ENCODE measurements at places on chromosomes 12 and 14. TPM values are rescaled to one million over a fixed set of nuclear protein-coding genes. Genes with fewer than 3 reads are reported as not detected.

GRCh38 chr12:3655328-3655900 is 97.5 kb downstream of the CRACR2A start:
- no peak overlapping the region for H3K27ac ChIP-seq
- H3K36me3 ChIP-seq: no peaks in the 10 kb centered on the region
- no peaks in the 10 kb centered on the region for H3K4me1 ChIP-seq
- H3K4me3 ChIP-seq: no peak overlapping the region

INSM2 gene
- polyA plus RNA-seq: not detected

DNA sequence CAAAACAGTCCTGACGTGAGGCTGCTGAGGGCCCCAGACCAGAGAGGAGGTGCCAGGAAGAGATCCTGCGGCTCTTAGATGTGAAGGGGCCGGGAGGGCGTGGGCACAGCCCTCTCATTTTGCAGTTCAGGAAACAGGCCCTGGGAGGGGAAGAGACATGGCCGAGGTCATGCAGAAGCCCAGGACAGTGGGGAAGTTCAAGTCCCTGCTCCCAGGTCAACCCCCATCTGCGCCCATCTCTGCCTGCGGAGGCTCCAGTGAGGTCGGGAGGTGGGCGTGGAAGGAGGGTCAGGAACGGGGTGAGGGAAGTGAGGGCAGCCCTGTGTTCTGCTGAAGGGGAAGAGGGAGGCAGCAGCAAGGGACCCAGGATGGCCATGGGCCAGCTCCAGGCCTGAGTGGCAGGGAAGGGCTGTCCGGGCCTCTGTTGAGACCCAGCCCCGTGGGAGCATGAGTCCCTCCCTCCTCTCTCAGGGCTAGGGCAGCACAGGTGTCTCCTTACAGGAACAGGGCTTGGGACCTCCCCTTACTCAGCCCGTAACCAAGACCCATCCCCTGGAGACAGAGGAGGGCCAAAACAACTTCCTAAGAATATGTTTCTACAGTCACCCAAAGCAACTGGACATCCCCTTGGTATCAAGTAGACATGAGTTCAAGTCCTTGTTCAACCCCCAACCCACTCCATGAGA is 90.8 kb downstream of the LGMN start:
- H3K27me3 ChIP-seq: no peaks in the 10 kb centered on the region
- H3K4me3 ChIP-seq: no peak overlapping the region
- no peaks in the 10 kb centered on the region for H3K4me1 ChIP-seq
- H3K36me3 ChIP-seq: no peaks in the 10 kb centered on the region

GPX2 gene
- polyA plus RNA-seq: 16.8 TPM

PLBD1 gene
- polyA plus RNA-seq: 3.0 TPM

DNA sequence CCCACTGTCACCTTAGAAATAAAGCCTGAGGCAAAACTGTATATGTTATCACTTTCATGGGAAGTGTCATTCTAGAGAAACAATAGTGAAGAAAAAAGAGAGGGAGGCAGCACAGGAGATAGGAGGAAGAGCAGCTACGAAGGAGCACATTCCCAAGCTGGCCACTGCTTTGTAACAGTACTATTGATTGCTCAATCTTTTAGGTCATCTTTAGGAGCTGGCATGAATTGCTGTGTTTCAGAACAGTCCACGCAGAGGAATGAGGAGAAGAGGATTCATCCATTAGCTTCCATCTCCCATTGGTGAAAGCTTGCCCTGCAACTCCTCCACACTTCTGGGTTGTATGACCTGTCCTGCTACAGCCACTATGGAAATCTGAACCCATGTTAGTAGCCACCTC is 372.5 kb upstream of the DDHD1 start:
- no peaks in the 10 kb centered on the region for H3K4me1 ChIP-seq
- no peak overlapping the region for H3K4me3 ChIP-seq
- no peaks in the 10 kb centered on the region for H3K27me3 ChIP-seq
- DNase-seq: no peak

KIF26A gene
- 0.13 TPM for polyA plus RNA-seq

- no peak for DNase-seq
- H3K36me3 ChIP-seq: peaks cover 3% of the 10 kb centered on the region
- H3K4me1 ChIP-seq: no peaks in the 10 kb centered on the region
- H3K27me3 ChIP-seq: no peaks in the 10 kb centered on the region
- no peak overlapping the region for H3K4me3 ChIP-seq
- no peak overlapping the region for H3K27ac ChIP-seq
Measured at GRCh38 chr12:41850046-41850445, 294.6 kb downstream of the GXYLT1 start.

PLCZ1 gene
- not detected for polyA plus RNA-seq

GRCh38 chr14:64773046-64773445 is 68.8 kb downstream of the PLEKHG3 start:
- H3K36me3 ChIP-seq: no peaks in the 10 kb centered on the region
- no peak overlapping the region for H3K27ac ChIP-seq
- H3K4me3 ChIP-seq: no peak overlapping the region
- no peak for DNase-seq

DNA sequence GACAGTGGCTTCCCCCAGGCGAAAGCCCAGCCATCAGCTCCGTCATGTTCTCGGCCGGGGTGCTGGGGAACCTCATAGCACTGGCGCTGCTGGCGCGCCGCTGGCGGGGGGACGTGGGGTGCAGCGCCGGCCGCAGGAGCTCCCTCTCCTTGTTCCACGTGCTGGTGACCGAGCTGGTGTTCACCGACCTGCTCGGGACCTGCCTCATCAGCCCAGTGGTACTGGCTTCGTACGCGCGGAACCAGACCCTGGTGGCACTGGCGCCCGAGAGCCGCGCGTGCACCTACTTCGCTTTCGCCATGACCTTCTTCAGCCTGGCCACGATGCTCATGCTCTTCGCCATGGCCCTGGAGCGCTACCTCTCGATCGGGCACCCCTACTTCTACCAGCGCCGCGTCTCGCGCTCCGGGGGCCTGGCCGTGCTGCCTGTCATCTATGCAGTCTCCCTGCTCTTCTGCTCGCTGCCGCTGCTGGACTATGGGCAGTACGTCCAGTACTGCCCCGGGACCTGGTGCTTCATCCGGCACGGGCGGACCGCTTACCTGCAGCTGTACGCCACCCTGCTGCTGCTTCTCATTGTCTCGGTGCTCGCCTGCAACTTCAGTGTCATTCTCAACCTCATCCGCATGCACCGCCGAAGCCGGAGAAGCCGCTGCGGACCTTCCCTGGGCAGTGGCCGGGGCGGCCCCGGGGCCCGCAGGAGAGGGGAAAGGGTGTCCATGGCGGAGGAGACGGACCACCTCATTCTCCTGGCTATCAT is 663 bp downstream of the PTGER2 start:
- no peaks in the 10 kb centered on the region for H3K27me3 ChIP-seq
- no peak overlapping the region for H3K27ac ChIP-seq
- peak; percentile 62 for DNase-seq
- no peaks in the 10 kb centered on the region for H3K36me3 ChIP-seq
- no peaks in the 10 kb centered on the region for H3K4me1 ChIP-seq

GRCh38 chr12:64819816-64820402 is 4.5 kb upstream of the TBC1D30 start:
- no peaks in the 10 kb centered on the region for H3K4me1 ChIP-seq
- no peaks in the 10 kb centered on the region for H3K36me3 ChIP-seq
- H3K27ac ChIP-seq: no peak overlapping the region

PAWR gene
- polyA plus RNA-seq: 63.2 TPM

TMEM121 gene
- 4.2 TPM for polyA plus RNA-seq

GRCh38 chr12:123092866-123093265 is 58.0 kb downstream of the PITPNM2 start:
- no peaks in the 10 kb centered on the region for H3K27me3 ChIP-seq
- no peaks in the 10 kb centered on the region for H3K4me1 ChIP-seq
- no peak overlapping the region for H3K27ac ChIP-seq
- no peaks in the 10 kb centered on the region for H3K36me3 ChIP-seq

FOXN4 gene
- not detected for polyA plus RNA-seq

GRCh38 chr14:95025218-95025617 is 132.1 kb downstream of the DICER1 start:
- no peak overlapping the region for H3K27ac ChIP-seq
- H3K4me3 ChIP-seq: no peak overlapping the region
- H3K36me3 ChIP-seq: no peaks in the 10 kb centered on the region
- no peaks in the 10 kb centered on the region for H3K4me1 ChIP-seq
- no peak for DNase-seq
- H3K27me3 ChIP-seq: no peaks in the 10 kb centered on the region

PKP2 gene
- polyA plus RNA-seq: 4.4 TPM

GRCh38 chr12:55839345-55840140 is 3.2 kb downstream of the MMP19 start:
- H3K4me3 ChIP-seq: no peak overlapping the region
- no peaks in the 10 kb centered on the region for H3K27me3 ChIP-seq
- no peak overlapping the region for H3K27ac ChIP-seq

GRCh38 chr12:10158406-10158805 is 13.5 kb downstream of the OLR1 start:
- H3K4me1 ChIP-seq: no peaks in the 10 kb centered on the region
- H3K27me3 ChIP-seq: no peaks in the 10 kb centered on the region
- DNase-seq: no peak
- no peak overlapping the region for H3K27ac ChIP-seq

- H3K27me3 ChIP-seq: no peaks in the 10 kb centered on the region
- no peak for DNase-seq
- H3K4me1 ChIP-seq: no peaks in the 10 kb centered on the region
- H3K27ac ChIP-seq: no peak overlapping the region
Measured at GRCh38 chr14:73762375-73762822, 48.2 kb upstream of the PNMA1 start.

- no peaks in the 10 kb centered on the region for H3K4me1 ChIP-seq
- peak; percentile 75 for DNase-seq
- no peaks in the 10 kb centered on the region for H3K36me3 ChIP-seq
Measured at GRCh38 chr12:92553389-92553788, 149.4 kb upstream of the PLEKHG7 start.

KRT72 gene
- 1.6 TPM for polyA plus RNA-seq

NUP37 gene
- 9.5 TPM for polyA plus RNA-seq

DNA sequence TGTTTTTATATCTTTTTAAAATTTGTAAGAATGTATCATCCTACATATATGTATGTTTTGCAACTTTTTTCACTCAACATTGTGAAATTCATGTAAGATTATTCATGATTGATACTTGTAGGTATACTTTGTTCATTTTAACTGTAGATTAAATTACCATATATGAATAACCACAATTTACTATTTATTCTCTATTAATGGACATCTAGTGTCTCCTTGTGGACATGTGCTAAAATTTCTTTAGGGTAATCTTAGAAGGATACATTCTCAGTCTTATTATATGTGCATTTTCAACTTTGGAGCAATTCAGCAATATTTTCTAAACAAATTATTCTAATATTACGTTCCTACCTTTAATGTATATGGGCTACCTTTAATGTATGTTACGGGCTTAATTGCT is 192.4 kb downstream of the FUT8 start:
- H3K27ac ChIP-seq: no peak overlapping the region
- no peaks in the 10 kb centered on the region for H3K4me1 ChIP-seq
- H3K27me3 ChIP-seq: no peaks in the 10 kb centered on the region
- no peak overlapping the region for H3K4me3 ChIP-seq

- H3K4me1 ChIP-seq: no peaks in the 10 kb centered on the region
- DNase-seq: no peak
- H3K27ac ChIP-seq: no peak overlapping the region
- no peaks in the 10 kb centered on the region for H3K27me3 ChIP-seq
- H3K36me3 ChIP-seq: peaks cover 2% of the 10 kb centered on the region
- H3K4me3 ChIP-seq: no peak overlapping the region
Measured at GRCh38 chr14:34997762-34998161, 15.0 kb downstream of the SRP54 start.

LAG3 gene
- 2.4 TPM for polyA plus RNA-seq

DNA sequence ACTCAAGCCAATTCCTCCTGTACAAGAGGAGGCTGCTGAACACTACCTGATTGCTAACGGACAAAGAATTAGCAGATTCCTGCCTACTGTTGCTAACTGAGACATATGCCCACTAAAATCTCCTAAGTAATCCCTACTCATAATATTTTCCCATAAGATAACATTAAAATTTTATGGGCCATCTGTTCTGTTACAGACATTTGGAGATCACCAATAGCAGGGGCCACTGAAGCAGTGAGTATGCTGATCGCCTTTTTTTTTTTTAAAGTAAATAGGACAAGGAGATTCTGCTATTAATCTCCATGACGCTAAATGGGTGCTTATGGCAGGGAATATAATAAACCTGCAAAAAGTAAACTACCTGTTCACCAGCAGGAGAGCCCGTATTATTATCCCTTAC is 292.9 kb downstream of the MED13L start:
- no peak overlapping the region for H3K4me3 ChIP-seq
- H3K4me1 ChIP-seq: peaks cover 2% of the 10 kb centered on the region
- no peak overlapping the region for H3K27ac ChIP-seq
- H3K36me3 ChIP-seq: peaks cover 4% of the 10 kb centered on the region

- H3K36me3 ChIP-seq: no peaks in the 10 kb centered on the region
- no peak for DNase-seq
- H3K4me3 ChIP-seq: no peak overlapping the region
- H3K27me3 ChIP-seq: no peaks in the 10 kb centered on the region
- no peak overlapping the region for H3K27ac ChIP-seq
Measured at GRCh38 chr12:49655595-49656236, 32.4 kb downstream of the PRPF40B start.

GRCh38 chr14:99508896-99509629 is 27.9 kb downstream of the CCNK start:
- H3K27ac ChIP-seq: no peak overlapping the region
- no peaks in the 10 kb centered on the region for H3K4me1 ChIP-seq
- H3K4me3 ChIP-seq: no peak overlapping the region
- peaks cover 18% of the 10 kb centered on the region for H3K36me3 ChIP-seq
- no peaks in the 10 kb centered on the region for H3K27me3 ChIP-seq
- no peak for DNase-seq

DNA sequence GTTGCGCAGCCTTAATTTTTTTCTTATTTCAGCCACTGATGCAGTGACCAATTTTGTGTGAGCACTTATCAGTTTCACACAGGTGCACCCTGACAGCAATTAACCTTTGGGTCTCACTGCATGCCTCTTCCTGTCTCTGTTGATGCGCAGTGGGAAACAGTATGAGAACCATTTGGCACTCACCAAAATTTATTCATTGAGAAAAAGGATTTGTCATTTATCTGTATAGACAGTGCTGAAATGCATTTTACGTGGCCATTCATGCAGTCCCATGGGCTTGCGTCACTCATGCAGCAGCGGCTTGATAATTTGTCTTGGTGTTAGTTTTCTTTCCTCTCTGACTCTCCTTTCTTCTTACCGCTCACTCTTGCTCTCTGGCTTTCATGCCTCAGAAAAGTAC is 157.5 kb downstream of the C12orf75 start:
- no peak overlapping the region for H3K27ac ChIP-seq
- no peaks in the 10 kb centered on the region for H3K27me3 ChIP-seq
- H3K36me3 ChIP-seq: no peaks in the 10 kb centered on the region
- DNase-seq: no peak
- no peaks in the 10 kb centered on the region for H3K4me1 ChIP-seq

DNA sequence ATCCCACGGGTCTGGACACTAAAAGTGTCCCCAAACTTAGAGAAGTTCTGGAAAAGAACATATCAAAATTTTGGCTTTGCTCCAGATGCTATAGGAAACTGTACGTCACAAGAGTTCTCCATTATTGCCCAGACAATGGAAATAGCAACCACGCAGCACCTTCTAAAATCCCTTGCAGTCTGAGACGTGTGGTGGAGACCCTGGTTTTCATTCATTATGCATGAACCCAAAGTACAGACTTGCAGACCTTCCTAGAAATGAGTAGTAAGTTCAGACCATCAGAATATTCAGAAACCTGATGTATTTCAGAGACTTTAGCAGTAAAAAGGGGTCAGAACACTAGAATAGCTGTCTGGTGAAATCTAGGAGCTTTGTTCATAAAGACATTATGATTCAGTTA is 50.0 kb upstream of the BCL2L14 start:
- no peaks in the 10 kb centered on the region for H3K36me3 ChIP-seq
- DNase-seq: no peak
- H3K4me3 ChIP-seq: no peak overlapping the region
- no peak overlapping the region for H3K27ac ChIP-seq
- H3K27me3 ChIP-seq: no peaks in the 10 kb centered on the region

ADAMTS20 gene
- not detected for polyA plus RNA-seq

SCN8A gene
- under 0.01 TPM for polyA plus RNA-seq
